ENCODE measurements at places on chromosomes 3 and 15.

- no peak for DNase-seq
Measured at GRCh38 chr15:97087006-97087741, 756.7 kb downstream of the NR2F2 start.

DNA sequence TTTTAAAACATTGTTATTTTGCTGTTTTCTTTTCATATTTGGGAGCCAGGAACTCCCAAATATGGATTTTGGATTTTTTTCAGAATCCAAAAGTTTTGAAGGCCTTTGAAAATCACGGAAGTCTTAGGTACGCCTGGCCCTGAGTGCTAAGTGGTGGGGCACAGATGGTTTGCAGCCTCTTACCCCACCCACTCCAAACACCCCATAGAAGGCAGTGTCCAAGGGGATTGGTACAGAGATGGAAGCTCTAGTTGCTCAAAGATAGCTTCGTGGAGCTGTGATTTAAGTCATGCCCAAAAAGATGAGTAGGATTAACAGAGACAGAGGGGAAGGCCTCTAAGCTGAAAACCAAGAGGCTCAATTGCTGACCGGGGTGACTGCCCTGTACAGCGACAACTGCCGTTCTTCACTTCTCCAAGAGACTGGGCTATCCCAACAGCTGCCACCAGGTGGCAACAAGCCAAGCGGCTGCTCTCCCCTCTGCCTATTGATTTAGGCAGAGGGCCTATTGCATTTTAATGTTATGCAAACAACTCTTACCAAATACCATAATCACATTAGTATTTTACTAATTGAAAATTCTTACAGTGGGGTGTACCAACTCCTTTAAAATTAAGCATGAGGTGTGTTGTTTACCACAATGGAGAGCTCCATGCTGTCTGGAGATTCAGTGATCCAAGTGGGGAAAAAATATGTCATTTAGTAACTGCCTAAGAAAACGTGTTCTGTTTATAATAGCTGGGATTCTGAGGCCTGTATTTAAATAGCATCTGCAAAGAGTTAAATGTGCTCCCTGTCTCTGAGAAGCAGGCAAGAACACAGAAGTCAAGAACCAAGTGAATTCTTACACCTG is 64.0 kb upstream of the C15orf61 start:
- peak; percentile 81 for DNase-seq

- no peak for DNase-seq
Measured at GRCh38 chr15:74202452-74203401, at the start of gene STRA6. STRA6 (minus strand) TSS chr15:74202787; CDS start chr15:74202267, 520 bp downstream.

DNA sequence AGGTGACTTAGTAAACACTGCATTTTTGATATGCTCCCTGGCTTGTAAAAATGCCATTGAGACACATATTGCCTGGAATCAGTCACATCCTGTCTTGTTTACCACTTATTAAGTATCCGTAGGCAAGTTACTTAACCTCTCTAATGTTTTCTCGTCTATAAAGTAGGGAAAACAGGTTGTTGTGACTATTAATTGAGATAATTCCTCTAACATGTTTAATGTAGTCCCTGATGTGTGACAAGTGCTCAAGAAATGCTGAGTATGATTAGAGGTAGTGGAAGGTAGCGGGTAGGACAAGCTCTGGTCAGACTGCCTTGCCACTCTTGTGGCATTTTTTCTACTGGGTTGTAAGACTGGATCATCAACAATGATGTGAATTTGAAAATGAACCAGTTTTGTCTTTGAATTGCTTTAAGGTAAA is 54.1 kb downstream of the NFKBIZ start:
- DNase-seq: no peak

- DNase-seq: no peak
Measured at GRCh38 chr3:4406746-4407568, 60.1 kb downstream of the SUMF1 start.

- no peak for DNase-seq
Measured at GRCh38 chr3:46416811-46417510, 9.9 kb downstream of the CCRL2 start.

- DNase-seq: no peak
Measured at GRCh38 chr3:141557961-141558706, 71.3 kb downstream of the RASA2 start.

DNA sequence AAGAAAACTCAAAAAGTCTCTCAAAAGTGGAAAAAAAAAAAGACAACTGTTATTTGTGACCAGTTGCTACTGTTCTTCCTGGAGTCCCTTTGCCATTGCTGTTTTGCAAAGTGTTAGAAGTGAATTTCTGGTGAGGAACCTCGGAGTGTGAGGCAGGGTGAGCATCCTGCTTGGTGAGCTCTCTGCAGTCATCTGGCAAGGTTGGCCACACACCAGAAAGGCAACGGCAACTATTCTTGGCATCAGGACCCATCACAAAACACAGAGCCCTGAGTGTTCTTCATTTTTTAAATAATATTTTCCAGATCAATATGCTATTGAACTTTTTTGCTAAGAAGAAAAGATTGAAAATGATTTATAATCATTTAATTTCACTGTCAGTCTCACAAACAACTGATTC is 60.7 kb downstream of the CGNL1 start:
- DNase-seq: no peak

- DNase-seq: no peak
Measured at GRCh38 chr3:129878355-129878754, 15.2 kb downstream of the TMCC1 start.

- no peak for DNase-seq
Measured at GRCh38 chr15:34362047-34362773, 4.8 kb downstream of the LPCAT4 start.

GRCh38 chr3:14274612-14274936 is 96.0 kb downstream of the LSM3 start:
- DNase-seq: no peak

GRCh38 chr3:69856965-69857705 is 117.9 kb downstream of the MITF start:
- no peak for DNase-seq

GRCh38 chr15:62737551-62737950 is 305.0 kb upstream of the TPM1 start:
- no peak for DNase-seq

GRCh38 chr3:142604940-142605339 is 8.7 kb downstream of the PLS1 start:
- DNase-seq: no peak

GRCh38 chr3:149654188-149654601 is 3.6 kb downstream of the WWTR1 start:
- no peak for DNase-seq

GRCh38 chr3:79418855-79419621 is 348.8 kb downstream of the ROBO1 start:
- DNase-seq: no peak

GRCh38 chr3:143362115-143362991 is 242.8 kb downstream of the CHST2 start:
- no peak for DNase-seq

DNA sequence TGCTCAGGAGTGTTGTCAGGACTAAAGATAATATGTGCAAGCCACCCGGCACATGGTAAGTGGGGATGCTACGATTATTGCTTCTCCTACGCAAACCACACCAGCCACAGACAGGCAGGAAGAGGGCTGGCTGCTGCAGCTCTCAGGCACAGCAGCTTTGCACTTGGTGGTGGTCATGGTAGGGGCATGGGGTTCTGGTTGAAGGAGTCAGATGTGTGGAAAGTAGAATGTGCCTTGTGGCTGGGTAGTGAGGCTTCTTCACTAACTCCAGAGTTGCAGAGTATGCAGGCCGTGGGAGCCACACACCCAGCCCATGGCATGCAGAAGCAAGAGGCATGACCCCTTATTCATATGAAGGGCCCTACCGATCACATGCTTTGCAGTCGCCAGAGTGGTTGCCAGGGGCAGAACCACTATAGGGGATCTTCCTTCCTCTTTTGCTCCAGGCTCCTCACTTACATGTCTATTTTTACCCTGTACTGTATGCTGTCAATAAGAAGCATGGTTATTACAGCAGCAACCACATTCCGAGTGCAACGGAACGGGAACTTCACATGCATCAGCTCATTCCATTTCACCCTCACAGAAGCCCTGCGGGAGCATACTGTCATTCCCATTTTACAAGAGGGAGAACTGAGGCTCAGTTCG is 59.2 kb upstream of the HERC1 start:
- DNase-seq: peak; percentile 49

- no peak for DNase-seq
Measured at GRCh38 chr3:110856916-110857315, 214.7 kb upstream of the NECTIN3 start.

DNA sequence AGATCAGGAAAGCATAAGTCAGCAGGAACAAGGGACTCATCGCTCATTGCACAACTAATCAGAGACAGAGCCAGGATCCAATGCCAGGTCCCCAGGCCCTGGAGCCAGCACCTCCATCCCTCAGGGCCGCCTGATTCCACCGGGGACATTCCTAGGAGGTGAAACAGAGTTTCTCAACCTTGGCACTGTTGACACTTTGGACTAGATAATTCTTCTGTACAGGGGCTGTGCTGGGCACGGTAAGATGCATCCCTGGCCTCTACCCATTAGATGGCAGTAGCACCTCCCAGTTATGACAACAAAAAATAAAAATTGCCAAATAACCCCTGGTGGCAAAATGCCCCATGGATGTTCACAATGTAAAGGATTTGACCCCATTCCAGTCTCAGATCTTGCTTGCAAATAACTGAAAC is 127.7 kb downstream of the MTHFS start:
- no peak for DNase-seq

- DNase-seq: no peak
Measured at GRCh38 chr15:85871545-85871944, 76.8 kb upstream of the KLHL25 start.

GRCh38 chr3:43062564-43063040 is 43.3 kb downstream of the POMGNT2 start:
- DNase-seq: no peak

DNA sequence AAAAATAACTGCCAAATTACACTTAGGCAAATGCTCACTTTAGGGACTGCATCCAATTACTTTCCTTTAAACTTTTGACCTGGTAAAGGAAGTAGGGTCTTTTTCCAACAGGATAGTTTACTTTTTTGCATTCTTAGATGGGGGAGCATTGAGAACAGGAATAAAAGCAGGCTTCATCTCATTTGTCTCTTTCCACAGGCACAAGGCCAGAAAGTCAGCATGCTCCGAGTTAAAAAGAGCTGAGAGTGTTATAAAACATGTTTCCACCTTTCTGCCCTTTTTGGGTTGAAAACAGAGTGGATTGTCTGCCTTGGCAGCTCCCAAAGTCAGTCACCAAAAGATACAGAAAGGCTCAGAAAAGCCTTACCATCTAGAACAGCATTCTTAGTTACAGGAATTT is 404.9 kb upstream of the ALCAM start:
- DNase-seq: no peak

GRCh38 chr3:59607656-59608055 is 557.8 kb upstream of the CFAP20DC start:
- no peak for DNase-seq

- no peak for DNase-seq
Measured at GRCh38 chr15:71691081-71691457, 119.3 kb upstream of the NR2E3 start.

- no peak for DNase-seq
Measured at GRCh38 chr3:196162679-196163078, 48.5 kb downstream of the ZDHHC19 start.

GRCh38 chr3:124520970-124521369 is 209.3 kb upstream of the UMPS start:
- no peak for DNase-seq

- no peak for DNase-seq
Measured at GRCh38 chr3:74880237-74880636, 265.8 kb upstream of the CNTN3 start.

- DNase-seq: no peak
Measured at GRCh38 chr15:88658972-88659931, 20.4 kb downstream of the ISG20 start.

DNA sequence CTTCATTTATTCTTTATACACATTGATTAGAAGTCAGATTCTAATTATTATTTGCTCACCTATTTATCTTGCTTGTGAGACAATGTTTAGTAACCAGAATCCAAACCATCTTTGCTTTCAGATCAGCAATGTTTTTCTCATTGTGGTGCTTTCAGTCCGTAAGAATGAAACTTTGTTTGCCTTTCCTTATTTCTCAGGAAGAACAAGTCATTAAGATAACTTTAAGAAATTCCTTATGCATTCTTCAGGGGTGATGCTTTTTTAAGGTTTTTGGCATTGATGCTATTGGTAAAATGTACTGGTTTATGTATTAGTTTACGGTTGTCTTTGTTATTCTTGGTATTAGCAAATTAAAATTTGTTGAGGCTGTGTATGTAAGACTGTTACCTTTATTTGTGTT is 120.8 kb upstream of the POU1F1 start:
- no peak for DNase-seq

- no peak for DNase-seq
Measured at GRCh38 chr15:98873441-98874218, 134.0 kb downstream of the PGPEP1L start.

DNA sequence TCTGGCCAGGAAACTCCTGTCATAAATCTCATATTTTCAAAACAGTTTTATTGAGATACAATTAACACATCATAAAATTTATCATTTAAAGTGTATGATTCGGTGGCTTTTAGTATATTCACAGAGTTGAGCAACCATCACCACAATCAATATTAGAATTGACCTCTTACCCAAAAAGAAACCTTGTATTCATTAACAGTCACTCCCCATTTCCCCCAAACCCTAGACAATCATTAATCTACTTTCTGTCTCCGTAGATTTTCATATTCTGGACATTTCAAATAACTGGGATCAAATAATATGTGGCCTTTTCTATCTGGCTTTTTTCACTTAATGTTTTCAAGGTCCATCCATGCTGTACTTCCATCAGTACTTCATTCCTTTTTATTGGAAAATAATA is 145.7 kb upstream of the RORA start:
- DNase-seq: no peak

DNA sequence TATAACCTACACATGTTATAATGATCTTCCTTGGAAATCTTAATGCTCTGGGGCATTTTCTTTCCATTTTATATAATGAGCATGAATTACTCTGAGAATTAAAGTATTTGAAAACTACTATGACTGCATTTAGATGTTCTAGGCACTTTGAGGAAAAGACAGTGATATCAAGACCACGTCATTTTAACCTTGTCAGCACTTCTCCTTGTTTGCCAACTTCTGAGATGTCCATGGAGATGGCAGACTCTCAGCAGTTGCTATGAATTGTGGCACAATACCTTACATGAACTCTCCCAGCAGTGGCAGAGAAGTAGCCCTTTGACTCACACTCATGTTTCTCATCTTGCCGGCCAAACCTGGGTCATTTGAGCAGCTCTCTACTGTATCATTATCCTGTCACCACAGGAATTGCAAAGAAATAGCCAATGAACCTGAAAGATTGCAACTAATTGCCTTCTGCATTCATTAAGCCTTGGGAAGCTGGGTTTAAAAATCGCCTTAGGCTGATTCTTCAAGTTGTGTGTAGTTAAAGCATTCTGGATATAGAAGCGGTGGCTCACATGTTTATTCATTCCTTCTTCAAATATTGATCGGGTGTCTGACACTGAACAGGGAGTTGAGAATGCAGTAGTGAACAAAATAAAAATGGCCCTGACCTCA is 272.2 kb upstream of the CFAP20DC start:
- DNase-seq: no peak
